ENCODE measurements at places on chromosomes 5 and 9.

- no peak for DNase-seq
These were observed 449 bp upstream of the ADCY2 start for GRCh38 chr5:7395432-7395946.

GRCh38 chr5:127757576-127757975, 54.4 kb downstream of the CCDC192 start:
- DNase-seq: no peak

- DNase-seq: no peak
These were observed 40.8 kb downstream of the WHRN start for GRCh38 chr9:114464281-114465051.

GRCh38 chr5:72840041-72840440, 23.6 kb downstream of the TNPO1 start:
- DNase-seq: no peak

DNA sequence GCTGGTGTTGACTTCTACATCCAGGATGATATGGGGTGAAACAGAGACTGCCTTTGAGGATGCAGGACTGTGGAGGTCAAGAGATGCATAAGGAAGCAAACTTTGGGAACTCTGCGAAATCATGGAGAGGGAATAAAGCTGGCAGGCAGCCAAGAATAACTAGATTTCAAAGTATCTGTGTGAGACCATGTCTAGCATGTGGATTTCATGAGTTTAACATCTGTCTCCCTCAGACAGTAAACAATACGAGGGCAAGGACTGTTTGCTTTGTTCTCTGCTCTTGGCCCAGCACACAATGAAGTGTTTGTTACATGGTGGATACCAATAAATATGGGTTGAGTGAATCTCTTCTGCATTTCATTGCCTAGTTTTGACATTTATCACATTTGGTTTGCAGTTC, 71.3 kb downstream of the RASEF start:
- no peak for DNase-seq

DNA sequence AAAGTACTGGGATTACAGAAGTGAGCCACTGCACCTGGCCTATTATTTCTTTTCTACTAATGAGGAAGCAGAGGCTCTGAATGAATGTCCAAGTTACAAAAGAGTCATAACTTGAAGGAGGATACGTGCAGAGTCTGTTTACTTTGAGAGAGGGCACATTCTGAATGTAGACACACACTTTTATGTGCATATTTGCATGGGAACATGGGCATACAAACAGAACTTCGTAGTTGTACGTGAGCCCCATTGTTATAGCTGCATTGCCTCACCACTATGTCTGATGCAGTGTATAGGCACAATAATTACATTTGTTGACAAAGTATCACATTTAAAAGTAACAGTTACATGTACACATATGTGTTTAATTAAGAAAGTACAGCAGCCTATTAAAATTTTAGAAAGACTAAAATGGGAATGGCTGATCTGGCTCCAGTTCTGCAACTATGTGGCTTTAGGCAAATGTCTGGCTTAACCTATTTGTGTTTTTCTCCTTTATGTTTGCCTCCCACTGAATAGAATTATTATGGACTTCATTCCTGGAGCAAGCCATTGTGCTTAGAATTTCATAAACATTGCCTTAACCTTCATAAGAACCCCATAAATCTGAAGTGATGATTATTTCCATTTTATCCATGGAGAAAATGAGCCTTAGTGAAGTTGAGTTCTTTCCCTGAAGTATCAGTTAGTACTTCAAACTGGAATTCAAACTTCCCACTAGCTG, 3.0 kb upstream of the DPYSL3 start:
- no peak for DNase-seq

GRCh38 chr9:84357275-84357674, 16.7 kb upstream of the SLC28A3 start:
- no peak for DNase-seq

GRCh38 chr5:176553260-176554085, 4.3 kb downstream of the CDHR2 start:
- DNase-seq: no peak

GRCh38 chr5:79122973-79123372, 11.4 kb downstream of the BHMT start:
- DNase-seq: no peak

- no peak for DNase-seq
These were observed 24.0 kb downstream of the PTGES2 start for GRCh38 chr9:128103589-128103962.

DNA sequence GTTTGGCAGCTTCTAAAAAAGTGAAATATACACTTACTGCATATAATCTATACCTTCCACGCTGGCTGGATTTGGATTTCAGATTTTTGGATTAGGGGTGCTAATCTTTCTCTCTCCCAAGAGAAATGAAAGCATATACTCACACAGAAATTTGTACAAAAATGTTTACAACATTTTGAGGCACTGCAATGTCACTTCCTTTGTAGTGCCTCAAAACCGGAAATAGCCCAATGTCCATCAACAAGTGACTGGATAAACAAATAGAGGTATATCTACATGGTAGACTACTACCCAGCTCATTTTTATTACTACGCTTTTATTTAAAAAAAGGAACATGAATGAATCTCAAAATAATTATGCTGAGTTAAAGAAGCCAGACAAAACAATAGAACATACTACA, 74.0 kb upstream of the MIER3 start:
- DNase-seq: no peak
